ENCODE measurements at places on chromosomes 2 and 18.
A peak's percentile ranks its signal among the peaks of the same experiment; 100 is the strongest.

- no peak for DNase-seq
Observed at GRCh38 chr2:188969236-188969635, 4.9 kb upstream of the COL3A1 start.

- peak; percentile 37 for DNase-seq
Observed at GRCh38 chr2:235978022-235978421, 190.2 kb downstream of the GBX2 start.

- no peak for DNase-seq
Observed at GRCh38 chr2:70906439-70907005, 29.2 kb upstream of the ATP6V1B1 start.

GRCh38 chr2:1079873-1080799 lies 129.5 kb downstream of the SNTG2 start:
- no peak for DNase-seq

DNA sequence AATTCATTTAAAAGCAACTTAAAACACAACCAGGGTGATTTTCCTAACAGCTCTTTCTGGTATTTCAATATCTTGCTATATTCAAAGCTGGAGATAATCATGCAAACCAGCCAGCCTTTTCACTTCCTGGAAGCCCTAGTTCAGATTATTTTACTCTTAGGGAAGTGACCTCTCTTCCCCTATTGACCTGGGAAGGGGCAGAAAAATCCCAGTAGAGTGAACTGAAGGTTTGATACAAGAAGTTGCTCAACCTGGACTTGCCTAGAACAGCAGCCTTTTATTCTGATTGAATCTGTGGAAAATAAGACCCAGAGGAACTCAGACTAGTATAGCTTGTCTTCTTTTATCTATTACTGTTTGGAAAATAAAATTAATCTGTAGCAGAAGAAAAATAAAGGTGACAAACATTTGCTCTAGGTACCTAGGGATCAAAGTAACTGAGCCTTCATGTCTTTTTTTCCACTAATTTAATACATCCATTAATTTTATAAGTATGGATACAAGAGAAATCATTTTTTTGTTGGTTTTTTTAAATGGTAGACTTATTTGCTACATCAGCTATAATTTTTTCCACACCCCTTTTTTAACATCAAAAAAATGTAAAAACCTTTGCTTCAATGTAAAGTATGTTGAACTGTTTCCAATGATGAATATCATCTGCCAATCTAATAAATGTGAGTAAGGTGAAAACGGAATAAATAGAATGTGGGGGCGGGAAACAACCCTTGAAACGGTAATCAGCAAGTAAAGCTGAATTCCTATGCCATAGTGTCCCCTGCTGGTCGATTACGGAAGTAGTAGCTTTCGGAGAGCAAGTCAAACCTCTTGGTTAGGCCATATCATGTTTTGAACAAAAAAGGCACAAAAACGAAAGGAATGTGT lies 629.9 kb downstream of the NRXN1 start:
- peak; percentile 58 for DNase-seq

- DNase-seq: peak; percentile 59
Observed at GRCh38 chr2:220499225-220499624, 871.8 kb downstream of the SLC4A3 start.

DNA sequence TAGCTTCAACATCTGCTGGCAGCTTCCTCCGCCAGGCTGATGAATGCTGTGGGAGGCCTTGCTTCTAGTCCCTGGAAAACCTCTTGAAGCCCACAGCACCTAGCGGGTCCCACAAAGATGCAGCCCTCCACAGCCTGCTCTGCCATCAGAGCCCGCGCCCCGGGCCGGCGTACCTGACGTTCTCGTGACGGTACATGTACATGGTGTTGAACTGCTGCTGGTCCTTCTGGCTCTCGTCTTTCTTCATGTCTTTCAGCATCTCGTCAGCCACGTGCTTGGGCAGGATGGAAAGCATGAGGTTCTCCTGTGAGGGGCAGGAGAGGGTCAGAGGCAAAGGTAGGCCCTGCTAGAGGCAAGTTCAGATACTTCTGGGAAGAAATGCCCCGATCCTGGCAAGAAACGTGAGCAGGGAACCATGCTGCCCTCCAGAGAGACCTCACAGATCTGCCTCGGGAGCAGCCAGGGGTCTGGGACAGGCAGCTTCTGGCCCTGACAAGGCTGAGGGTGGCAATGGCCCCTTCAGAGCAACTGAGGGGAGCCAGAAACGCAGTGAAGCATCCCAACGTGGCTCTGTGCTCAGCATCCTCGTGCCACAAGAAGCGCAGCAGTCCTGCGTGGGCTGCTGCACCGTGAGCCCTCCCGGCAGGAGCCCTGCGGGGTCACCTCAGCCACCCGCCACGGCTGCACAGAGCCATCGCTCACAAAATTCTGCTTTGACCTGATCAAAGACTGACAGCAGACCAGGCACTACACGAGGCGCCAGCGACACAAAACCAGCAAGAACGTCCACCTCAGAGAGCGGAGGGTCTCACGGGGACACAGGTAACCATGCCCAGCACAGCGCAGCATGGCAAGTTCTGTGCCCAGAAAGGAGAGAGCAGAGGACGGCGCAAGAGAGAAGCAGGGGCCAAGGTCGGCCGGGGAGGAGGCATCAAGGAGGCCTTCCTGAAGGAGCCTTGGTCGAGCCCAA lies 49.1 kb downstream of the CENPO start:
- DNase-seq: no peak

DNA sequence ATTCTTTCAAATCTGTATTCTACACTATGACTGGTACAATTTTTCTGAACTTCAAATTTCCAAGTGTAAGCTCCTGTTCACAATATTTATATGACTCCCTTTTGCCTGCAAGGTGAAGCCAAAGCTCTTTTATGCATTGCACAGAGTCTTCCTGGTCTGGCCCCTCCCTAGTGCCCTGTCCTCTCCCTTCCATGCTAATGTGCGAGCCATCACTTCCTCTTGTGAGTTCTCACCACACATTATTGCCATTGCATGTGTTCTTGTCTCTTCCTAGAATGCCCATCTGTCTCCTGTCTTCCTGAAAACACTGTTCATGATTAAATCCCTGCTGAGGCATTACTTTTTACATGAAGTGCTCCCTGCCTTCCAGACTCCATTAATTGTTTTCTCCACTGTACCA lies 169.9 kb downstream of the MC4R start:
- DNase-seq: peak; percentile 12

DNA sequence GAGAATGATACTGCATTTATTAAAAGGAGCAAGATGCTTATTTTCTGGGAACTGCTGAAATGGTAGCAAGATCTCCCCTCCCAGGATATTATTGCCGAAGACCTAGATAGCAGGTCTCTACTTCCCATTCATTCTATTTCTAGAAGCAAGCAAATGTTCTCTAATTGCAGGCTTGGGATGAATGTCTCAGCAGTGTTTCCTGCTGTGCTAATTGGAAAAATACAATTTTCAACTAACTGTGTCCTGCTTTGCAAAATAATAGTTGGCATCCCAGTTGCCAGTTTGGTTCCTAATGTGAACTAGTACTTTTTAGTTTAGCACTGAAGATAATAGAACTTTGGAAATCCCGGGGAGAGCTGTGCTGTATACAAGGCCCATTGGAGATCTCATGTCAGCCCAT lies 26.1 kb downstream of the SLC20A1 start:
- no peak for DNase-seq

DNA sequence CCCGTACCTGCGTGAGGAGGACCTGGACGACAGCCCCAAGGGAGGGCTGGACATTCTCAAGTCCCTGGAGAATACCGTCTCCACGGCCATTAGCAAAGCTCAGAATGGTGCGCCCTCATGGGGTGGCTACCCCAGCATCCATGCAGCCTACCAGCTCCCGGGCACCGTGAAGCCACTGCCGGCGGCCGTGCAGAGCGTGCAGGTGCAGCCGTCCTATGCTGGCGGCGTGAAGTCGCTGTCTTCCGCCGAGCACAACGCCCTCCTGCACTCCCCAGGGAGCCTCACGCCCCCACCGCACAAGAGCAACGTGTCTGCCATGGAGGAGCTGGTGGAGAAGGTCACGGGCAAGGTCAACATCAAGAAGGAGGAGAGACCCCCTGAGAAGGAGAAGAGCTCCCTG lies 76.4 kb downstream of the TSHZ1 start:
- no peak for DNase-seq

- no peak for DNase-seq
Observed at GRCh38 chr18:45521777-45522176, 93.5 kb upstream of the SLC14A2 start.

GRCh38 chr2:237180187-237180586 lies 94.5 kb downstream of the COPS8 start:
- DNase-seq: no peak

DNA sequence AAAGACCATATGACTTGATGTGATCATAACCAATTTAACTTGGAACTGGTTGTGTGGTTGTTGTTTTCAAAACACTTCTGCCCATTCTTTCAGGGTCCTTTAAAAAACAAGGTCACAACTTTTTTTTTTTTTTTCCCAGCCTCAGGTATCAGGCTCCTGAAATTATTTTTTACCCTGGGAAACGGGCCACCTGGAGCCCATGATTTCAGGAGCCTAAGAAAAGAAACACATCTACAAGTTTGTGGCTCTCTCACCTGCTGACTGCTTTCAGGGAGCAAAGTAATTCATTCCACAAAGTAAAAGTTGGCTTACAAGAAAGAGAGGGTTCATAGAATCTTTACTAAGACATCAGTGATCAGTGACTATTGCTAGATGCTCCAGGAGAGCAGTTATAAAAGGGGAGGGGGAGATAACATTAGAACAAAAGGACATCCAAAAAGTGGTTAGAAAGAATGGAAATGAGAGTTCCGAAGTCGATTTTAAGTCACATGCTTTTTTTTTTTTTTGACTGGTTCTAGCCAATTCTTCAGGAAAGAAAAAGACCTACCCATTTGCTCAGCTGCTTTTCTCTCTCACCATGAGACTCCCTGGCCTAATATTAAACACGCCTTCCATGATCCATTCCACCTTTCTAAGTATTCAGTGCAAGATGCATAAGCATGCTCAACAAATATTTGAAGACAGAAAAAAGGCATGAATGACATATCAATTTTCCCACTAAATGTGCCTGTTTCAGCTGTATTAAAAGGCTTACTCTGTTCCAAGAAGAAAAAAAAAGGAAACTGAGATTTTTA lies 267.3 kb downstream of the LRATD1 start:
- no peak for DNase-seq

DNA sequence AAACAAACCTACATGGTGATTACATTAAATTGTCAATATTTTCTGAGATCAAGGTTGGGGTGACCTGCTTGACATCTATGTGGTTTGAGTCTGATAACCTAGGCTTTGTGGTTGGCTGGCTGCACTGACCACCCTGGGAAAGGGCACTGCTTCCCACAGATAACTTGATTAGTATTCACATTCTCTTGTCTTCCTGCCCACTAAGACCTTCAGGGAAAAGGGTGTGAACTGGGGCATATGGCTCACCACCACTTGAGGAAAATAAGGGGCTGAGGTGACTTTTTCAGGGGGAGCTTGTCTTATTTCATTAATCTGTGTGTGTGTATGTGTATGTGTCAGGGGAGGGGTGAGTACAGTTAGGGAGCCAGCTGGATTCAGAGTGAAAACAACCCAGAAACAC lies 1.5 kb downstream of the SMYD1 start:
- peak; percentile 63 for DNase-seq

DNA sequence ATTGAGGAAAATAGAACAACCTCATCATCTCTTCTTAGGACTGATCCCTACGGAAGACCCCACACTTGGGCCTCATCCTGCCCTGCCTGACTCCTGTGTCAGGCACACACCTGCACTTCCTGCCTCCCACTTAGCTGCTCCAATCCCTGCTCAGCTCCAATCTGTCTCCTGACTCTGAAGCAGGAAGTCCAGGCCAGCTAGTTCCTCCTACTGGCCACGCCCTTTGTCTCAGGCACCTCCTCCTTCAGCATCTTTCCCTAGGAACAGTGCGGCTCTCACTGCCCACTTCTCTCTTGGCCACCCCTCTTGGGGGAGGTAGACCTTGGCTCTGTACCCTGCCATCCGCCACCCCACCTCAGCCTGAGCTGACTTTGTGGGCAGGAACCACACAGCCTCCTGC lies 135.8 kb downstream of the CELF4 start:
- no peak for DNase-seq

- no peak for DNase-seq
Observed at GRCh38 chr2:67232936-67233335, 164.2 kb upstream of the ETAA1 start.

- peak; percentile 79 for DNase-seq
Observed at GRCh38 chr2:158507141-158507540, 50.4 kb downstream of the PKP4 start.

DNA sequence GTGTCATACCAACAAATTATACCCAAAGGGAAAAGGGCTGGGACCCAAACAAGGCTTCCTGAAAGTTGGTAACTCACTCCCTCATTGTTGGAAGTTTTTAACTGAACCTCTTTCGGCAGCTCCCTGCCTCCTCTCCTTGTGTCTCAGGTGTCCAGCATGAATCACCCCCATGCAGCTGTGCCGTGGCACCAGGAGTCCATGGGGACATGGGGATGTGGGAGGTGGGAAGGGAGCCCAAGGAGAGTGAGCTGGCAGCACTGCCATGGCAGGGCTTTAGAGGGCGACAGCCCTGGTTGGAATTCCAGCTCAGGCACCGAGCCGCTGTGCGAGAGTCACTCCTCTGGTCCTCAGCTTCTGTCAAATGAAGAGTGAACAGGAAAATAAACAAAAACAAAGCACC lies 12.5 kb upstream of the GYPC start:
- DNase-seq: no peak

DNA sequence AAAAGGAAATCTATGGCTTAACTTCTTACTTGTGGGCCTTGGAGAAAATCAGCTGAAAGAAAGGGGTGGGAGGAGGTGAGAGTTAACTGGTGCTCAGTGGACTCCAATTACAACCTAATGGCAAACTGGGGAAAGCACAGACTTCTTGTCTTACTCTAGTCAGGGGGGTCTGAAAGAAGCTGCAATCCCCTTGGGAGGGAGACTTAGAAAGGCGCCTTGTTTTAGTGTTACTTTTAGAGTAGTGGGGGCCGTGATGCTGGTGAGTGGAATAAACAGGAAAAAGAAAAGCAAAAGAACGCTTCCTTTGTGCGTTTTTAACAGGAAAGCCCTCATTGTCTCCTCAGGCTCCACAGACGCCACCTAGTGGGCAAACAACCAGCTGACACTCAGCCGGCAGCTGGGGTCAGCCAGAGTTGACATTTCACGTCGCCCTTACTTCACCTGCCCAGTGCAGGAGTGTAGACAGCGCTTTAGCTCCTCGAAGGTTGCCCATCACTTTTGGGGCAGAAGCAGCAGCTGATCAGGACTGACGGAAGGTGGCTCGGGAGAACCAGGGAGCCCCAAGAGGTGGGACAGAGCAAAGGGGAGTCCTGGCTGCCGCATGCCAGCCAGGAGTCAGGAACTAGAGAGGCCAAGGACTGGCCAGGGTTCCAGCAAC lies 55.9 kb upstream of the GORASP2 start:
- DNase-seq: peak; percentile 30

DNA sequence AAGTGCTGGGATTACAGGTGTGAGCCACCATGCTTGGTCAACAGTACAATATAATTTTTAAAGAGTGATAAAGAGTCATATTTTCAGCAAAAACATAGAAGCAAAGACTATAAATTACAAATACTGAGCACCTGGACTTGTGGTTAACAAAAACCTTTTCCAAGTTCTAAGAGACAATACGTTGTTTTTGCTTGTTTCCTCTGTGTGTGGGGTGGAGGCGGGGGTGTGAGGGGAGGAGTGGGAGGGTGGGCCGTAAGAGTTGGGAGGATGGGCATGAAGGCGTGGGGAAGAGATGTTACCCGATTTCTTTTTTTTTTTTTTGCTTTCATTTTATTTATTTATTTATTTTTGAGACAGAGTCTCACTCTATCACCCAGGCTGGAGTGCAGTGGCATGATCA lies 78.0 kb upstream of the WIPF1 start:
- no peak for DNase-seq

- no peak for DNase-seq
Observed at GRCh38 chr2:37892436-37893114, 32.5 kb upstream of the RMDN2 start.

- no peak for DNase-seq
Observed at GRCh38 chr2:215716956-215717355, 281.1 kb upstream of the FN1 start.
